ENCODE measurements at places on chromosomes 5 and 9.

- no peak for DNase-seq
Observed at GRCh38 chr5:126248611-126249010, 174.6 kb upstream of the GRAMD2B start.

- no peak for DNase-seq
Observed at GRCh38 chr9:110606179-110606790, 26.7 kb upstream of the SVEP1 start.

GRCh38 chr5:65861830-65862241 is 64.5 kb upstream of the ERBIN start:
- no peak for DNase-seq

DNA sequence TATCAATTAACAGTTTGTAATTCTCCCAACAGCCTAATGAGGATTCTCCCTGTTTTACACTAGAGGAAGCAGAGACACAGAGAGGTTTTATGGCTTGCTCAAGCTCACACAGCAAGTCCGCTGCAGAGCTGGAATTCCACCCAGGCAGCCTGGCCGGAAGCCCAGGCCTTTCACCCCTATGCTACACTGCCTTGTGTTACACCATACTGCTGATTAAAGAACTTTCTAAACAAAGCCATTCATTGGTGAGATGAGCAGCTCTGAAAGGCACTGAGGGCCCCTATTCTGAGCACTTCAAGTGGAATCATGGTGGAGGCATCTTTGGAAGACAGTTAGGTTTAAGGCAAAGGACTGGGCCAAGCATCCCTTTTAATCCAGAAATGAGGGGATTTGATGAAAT is 14.7 kb upstream of the LARP1 start:
- DNase-seq: no peak

GRCh38 chr5:138466125-138466899 is 1.0 kb downstream of the EGR1 start:
- DNase-seq: no peak

DNA sequence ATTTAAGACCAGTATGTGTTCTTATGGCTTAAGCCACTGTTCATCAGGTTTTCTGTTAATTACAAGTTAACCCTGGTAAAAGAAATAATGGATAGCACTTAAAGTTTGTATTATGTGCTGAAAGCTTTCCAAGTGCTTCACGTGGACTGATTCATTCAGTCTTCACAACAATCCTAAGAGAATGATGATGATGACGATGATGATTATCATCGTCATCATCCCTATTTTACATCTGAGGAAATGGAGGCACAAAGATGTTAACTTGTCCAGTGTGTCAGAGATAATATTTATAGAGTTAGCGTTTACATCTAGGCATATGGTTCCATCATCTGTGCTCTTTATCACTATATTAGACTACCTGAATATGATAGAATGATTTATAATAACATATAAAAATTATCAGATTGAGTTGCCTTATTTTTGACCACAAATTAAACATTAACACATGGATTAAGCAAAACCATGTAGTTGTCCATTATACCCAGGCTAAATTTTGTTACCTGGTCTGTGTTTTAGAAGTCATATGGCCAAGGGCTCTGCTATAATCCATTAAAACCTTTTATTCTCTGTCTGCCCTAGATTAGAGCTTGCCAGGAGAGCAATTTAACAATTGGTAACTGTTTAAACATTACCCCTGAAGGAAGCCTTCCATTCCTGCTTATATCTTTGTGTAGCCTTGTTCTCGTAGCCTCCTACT is 102.3 kb upstream of the MAP3K1 start:
- DNase-seq: no peak

DNA sequence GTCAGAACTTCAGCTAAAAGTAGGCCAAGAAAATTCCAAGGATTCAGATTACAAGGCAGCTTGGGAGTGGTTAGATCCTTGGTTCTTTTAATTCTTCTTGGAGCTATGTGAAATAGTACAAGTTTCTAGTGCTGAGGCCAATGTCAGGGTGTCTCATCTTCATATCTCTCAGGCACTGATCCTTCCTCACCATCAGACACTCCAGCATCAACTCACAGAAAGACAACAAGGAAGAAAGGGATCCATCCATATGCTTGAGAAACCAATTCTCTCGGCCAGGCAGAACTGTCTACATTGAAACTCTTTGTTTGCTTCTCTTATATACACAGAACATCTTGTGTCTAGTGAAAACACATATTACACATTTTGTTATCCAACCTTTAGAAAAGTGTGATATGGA is 362.1 kb upstream of the CCNH start:
- DNase-seq: no peak

- DNase-seq: no peak
Observed at GRCh38 chr5:83636156-83636555, 84.5 kb downstream of the HAPLN1 start.

DNA sequence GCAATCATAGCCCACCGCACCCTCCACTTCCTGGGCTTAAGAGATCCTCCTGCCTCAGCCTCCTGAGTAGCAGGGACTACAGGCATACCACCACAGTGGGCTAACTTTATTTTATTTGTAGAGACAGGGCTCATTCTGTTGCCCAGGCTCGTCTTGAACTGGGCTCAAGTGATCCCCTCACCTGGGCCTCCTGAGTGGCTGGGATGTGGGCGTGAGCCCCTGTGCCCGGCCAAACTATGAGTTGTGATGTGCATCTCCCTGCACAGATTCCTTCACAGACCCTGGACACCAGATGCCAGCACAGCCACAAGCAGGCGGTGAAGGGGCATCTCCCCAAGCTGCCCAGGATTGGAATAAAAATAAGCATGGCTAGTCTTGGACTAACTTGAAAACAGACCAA is 244.9 kb upstream of the IRX1 start:
- DNase-seq: no peak

DNA sequence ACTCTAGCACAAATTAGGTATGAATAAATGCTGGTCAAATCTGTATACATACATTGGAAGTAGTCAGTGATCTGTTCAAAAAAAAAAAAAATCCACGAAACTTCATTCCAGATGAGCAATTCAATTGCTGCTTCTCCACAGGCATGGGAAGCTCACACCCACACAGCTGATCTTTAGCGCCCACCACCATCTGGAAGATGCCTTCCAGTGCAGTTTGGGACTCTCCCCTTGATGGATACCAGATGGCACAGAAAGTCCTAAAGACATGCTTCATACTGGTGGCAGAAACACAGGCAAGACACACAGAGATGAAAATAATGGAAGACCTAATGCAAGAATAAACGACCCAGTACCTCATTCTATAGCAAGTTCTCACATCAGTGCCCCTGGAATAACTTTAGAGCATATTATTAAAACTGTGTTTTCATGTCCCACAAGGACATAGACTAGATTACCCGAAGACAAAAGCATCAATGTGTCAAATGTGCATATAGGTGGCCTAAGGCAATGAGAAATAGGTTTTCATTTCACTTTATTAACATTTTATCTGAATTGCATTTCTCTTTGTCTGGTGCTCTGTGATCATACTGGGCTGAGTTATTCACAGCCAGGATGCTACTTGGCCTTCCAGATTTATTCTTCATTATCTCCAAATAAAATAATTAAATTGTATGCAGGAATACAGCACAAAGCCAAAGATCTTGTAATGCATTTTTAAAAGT is 135.4 kb upstream of the TAS2R1 start:
- DNase-seq: no peak

GRCh38 chr9:77024776-77025545 is 5.5 kb downstream of the FOXB2 start:
- DNase-seq: no peak

- DNase-seq: no peak
Observed at GRCh38 chr9:2497666-2498400, 123.8 kb upstream of the VLDLR start.

- DNase-seq: no peak
Observed at GRCh38 chr9:19161257-19162025, 34.1 kb upstream of the PLIN2 start.

DNA sequence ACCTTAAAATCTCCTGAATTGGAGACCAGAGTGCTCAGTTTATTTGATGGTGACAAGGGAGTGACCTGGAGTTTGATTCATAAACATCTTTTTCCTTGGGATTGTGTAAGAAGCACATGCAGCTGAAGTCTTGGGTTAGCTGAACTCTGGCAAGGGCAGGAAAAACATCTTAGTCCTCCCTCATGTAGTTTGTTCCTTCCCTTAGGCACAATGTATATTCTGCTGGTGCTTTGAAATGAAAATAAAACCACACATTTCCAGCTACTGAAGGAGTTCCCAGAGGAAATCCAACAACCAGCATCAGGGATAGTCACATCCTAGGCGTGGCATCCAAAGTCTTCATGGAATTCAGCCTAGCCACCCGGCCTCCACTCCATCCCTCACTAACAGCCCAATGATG is 95.2 kb upstream of the PAPPA start:
- DNase-seq: no peak

- no peak for DNase-seq
Observed at GRCh38 chr5:56112526-56113121, 117.9 kb upstream of the IL6ST start.

DNA sequence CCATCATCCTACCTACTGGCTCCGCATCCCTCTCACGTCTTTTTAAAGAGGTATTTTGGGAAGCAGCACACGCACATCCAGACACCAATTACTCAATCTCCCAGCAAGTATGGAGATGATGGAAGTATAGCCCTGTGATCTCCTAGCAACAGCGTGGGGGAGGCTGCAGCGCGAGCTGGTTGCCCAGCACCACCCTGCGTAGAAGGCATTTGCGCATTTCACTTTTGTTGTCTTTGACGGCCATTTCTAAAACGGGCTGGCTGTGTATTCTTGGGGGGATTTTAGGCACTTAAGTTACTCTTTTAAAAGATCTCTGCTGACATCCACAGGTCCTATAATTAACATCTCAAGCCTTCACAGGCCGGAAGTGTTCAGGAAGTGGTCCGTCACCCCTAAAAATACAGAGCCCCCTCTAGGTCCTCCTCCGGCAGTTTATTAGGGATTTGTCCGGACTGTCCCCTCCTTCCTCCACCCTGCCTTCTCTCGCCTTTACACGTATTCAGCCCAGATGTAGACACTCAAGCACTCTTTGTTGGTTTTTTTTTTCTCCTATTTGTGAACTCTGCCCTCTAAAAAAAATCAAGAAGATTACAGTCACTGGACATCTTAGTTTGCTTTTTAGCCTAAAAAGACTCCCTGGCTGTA is 371.4 kb downstream of the NTRK2 start:
- DNase-seq: no peak

- no peak for DNase-seq
Observed at GRCh38 chr9:88789785-88790184, 201.5 kb upstream of the S1PR3 start.

GRCh38 chr9:89534515-89535287 is 36.8 kb upstream of the SEMA4D start:
- DNase-seq: no peak

DNA sequence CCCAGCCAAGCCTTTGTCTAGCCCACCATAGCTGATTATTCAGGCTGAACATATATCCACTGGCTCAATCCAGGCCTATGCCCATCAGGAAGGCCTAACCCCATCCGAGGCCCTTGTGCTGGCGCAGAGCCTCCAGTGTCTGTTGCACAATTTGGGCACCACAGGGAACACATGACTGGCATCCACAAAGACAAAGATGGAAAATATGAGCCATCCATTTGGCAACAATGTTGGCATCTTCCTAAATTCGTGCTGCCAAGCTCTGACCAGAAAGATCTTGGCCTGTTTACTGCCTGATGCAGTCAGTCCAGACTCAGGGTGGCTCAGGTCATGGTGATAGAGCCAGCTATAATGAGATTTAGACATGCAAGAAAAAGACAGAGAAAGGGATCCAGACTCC is 233.8 kb downstream of the PIK3R1 start:
- DNase-seq: no peak

DNA sequence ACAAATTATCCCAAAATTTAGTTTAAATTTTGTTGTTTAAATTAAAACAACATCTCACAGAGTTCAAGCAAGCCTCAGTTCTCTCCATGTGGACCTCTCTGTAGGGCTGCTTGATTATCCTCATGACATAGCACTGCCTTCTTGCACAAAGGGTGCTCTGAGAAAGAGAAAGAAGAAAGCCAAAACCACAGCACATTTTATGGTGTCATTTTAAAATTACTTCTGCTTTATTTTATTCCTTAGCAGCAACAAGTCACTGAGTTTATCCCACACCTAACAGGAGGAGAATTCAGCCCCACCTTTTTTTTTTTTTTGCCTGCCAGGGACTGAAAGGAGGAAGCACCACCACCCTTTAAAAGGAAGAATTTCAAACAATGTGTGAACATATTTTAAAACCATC is 12.8 kb upstream of the KCNV2 start:
- no peak for DNase-seq

All from activated naive CD8-positive, alpha-beta T cell treated with anti-CD3 and anti-CD28 coated beads, Interleukin-2, amount 10 ng/mL, durations not matched to agents 7 days and 5 days (primary cell).